ENCODE measurements at places on chromosomes 4 and X. TPM values are rescaled to one million over a fixed set of nuclear protein-coding genes. Genes with fewer than 3 reads are reported as not detected.

SHROOM4 gene
- 20.6 TPM for polyA plus RNA-seq

DNA sequence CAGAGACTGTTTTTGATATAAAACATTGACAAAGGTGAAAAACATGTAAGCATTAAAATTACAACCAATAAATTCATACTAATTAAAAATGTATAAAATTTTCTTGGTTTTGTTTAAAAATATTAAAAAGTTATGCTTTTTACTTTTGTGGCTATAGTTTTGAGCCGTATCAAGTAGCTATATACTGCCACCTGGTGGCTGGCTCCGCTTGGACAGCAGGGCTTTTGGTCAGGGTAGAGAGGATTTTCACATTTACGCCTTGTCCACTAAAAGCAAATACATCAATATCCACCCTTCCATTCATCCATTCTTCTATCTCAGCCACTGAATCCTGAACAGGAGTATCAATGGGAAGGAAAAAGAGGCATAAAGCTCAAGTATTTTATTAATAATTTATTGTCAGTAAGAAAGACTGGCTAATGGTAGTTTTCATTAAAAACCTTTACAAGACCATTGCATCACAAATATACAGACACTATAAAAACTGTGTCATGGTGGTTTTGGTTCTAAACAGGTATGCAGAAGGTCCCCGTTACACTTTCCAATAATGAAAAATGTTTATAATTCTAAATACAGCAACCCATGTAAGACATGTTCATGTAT lies 32.1 kb upstream of the MTNR1A start:
- DNase-seq: peak; percentile 54

DNA sequence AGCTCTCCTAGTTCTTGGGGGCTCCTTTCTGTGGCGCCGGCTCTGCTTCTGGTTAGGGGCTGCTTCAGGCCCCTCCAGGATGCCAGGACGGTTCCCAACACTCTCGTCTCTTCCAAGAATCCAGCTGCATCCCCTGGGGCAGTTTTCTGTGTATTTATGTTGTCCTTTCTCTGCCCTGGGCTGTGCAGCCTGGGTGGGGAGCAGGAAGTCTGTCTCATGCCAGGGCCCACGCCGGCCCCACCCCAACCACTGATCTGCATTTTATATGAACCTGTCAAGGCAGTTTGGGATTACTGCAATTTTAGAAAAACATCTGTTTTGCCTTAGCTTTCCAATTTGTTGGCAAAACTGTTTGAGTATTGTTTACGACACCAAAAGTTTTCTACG lies 14.6 kb downstream of the CTBP1 start:
- DNase-seq: no peak

GRCh38 chr4:7045553-7045952 lies 2.4 kb downstream of the TADA2B start:
- no peak for DNase-seq

GRCh38 chrX:18890724-18891547 lies 93.0 kb downstream of the PHKA2 start:
- no peak for DNase-seq

NOX1 gene
- polyA plus RNA-seq: 1.0 TPM

SPACA5 gene
- polyA plus RNA-seq: not detected

- DNase-seq: no peak
Measured at GRCh38 chrX:48956728-48957414, 536 bp downstream of the OTUD5 start.

DNA sequence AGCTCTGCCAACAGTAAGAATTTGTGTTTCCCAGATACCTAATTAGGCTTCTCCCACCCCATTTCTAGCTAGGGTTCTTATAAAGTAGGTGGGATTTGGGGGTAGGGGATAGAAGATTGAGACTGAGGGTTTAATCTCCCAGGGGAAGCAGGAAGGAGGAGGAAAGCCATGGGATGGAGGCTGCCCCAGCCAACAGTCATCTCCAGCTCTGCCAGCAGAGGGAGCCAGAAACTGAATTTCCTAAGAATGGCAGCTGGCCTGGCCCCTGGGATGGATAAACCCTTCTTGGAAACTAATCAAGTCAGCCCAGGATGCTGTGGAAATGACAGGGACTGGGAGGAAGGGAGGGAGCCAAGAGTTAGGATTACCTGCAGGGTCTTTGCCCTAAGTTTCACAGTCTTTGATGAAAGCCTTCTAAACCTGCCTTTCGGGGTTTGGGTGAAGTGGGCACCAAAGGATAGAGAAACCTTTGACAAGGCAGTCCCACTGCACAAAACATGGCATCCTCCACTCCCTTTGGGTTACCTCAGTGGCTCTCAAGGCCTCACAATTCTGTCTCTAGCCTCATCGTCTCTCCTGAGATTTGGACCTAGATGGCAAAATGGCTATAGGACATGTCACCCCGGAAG lies 6.7 kb upstream of the ERCC6L start:
- no peak for DNase-seq

DNA sequence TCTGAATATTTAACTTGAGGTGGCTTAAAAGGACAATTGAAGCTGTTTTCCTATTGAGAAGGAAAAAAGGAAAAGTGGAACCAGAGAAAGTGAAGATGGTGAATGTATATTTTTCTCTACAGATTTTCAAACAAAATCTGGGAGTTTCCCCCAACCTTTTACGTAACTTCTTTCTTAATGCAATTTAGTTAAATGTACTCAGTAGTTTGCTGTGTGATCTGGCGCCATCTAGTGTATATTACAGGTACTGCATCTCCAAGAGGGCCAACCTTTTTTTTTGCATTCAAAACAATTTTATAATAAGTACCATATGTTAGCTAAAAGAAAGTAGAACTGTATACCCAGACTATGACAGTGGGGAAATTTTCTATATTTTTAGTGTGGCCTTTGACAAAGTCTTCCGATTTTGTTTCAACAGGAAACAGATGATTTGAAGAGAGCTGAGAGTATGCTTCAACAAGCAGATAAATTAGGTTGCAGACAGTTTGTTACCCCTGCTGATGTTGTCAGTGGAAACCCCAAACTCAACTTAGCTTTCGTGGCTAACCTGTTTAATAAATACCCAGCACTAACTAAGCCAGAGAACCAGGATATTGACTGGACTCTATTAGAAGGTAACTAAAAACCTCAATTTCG lies 82.0 kb downstream of the PLS3 start:
- peak; percentile 74 for DNase-seq

Measured in right lung (tissue), 10 donors.